GM12878 (cell line): ENCODE measurements at places on chromosomes 13 and 19.

GRCh38 chr19:18074192-18074591 lies 12.5 kb downstream of the IL12RB1 start:
- DNase-seq, result no peak

DNA sequence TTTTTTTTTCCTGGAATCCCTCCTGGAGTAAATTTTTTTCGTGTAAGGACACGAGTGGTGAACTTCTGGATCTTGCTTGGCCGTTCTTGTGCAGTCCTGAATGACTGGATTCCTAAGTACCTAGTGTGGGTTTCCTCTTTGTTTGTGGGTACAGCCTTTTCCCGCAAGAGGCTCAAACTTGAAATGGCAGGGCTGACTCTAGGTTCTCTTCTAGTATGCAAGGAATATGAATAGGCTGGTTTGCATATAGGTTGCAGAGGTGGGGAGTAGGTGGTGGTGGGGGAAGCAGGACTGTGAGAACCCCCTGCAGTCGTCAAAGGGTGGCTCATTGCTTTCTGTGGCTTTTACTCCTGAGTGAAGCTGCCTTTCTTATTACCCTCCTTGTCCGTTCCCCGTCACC lies 13.6 kb downstream of the UBAC2 start:
- peak; percentile 67 for DNase-seq

GRCh38 chr13:40125336-40125735 lies 469.9 kb downstream of the COG6 start:
- DNase-seq, result no peak

- no peak for DNase-seq
Observed at GRCh38 chr13:91375116-91375729, 23.2 kb upstream of the GPC5 start.

DNA sequence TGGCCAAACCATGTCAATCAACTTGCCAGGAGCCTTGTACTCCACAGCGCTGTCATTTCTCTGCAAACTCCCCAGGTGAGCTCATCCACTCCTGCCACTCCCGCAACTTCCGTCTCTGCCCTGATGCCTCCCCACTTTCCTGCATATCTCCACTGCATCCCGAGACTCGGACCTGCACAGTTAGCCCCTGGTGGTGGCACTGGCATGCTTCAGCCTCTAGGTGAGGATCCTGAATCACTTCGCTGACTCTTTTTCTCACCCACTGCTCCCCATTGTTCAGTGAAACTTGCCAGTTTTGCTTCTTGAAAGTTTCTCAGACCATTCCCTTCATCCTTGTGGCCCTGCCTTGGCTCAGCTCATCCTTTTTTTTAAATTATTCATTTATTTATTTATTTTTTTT lies 3.4 kb upstream of the CTU1 start:
- no peak for DNase-seq

DNA sequence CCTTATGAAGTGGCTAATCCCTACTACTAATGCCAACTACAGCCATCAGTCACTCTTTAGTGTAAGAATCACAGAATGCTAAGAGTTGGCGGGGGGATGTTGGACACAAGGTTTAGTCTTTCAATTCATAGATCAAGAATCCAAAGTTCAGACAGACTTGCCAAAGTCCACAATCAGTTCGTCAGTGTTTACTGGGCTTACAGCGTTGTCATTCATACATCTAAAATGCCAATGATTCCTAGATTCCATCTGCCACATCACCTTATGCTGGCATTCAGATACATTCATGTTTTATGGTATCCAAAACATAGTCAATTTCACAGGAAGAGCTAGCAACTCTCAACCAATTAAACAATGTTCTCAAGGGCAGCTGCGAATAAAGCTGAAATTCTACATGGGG lies 18.1 kb downstream of the RCBTB2 start:
- DNase-seq, result no peak

GRCh38 chr19:3281026-3281425 lies 56.6 kb downstream of the CELF5 start:
- DNase-seq, result no peak

DNA sequence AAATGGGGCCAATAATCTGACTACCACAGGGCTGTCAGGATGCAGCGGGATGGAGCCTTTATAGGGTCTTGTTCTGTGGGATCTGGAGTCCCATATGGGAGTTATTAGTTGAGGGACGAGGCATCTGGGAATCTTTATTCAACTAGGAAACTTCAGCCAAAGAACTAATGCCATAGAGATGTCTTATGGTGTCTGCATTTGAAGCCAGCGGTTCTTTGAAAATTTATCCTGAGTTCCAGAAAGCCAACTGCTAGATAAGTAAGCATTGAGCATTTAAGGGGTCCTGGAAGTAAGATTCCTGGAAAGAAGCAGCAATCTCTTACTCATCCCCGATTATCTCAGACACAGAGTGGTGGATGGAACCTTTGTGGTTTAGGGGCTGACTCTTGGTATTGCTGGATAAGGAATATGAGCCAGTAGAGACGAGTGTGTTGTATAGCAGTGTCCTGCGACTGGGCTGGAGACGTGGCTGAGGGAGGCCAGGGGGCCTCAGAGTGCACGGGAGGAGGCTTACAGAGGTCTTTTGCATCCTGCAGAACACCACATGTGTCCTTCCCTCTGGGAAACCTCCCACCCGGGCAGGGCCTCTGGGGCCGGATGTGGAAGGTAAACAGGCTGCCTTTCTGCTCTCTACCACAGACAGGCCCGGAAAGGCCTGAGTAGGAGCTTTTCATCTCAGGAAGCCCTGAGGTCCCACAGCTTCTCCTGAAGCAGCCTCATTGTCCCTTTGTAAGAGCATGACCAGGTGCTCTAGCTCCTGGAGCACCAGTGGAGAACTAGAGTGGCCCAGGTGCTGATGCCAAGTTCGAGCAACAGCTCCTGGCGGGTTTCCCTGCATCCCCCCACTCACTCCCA lies 28.8 kb downstream of the ACTN4 start:
- no peak for DNase-seq

- DNase-seq, result no peak
Observed at GRCh38 chr19:19461671-19462622, 53.4 kb downstream of the TSSK6 start.
